CD4-positive, alpha-beta T cell treated with Interleukin-17A for 4 hours (primary cell): ENCODE measurements at places on chromosomes 16 and 17.

DNA sequence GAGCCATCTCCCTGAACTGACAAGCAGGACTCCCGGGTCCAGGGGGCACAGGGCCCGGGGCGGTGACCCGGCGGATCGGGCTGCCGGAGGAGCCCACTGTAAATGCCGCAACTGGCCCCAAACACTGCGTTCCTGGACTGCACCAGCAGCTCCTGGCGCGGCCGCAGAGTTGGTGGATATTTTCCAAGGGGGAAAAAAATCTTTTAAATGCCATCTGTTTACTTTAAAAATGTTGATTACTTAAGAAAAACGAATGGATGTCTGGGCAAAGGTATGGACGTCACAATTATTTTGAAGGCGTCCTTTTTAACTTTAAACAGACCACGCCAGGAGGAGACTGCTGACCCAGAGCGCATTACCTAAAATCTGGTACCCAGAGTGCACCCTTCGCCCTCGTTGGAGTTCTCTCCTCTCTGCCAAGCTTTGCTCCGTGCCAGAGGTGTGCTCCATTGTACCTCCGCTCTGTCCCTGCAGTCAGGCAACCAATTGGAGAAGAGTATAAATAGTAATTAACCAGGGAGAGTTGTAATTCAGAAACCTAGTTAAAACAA, 3.4 kb downstream of the HS3ST3B1 start:
- DNase-seq = no peak

GRCh38 chr17:51016099-51016498, 104.6 kb downstream of the SPAG9 start:
- DNase-seq = no peak

DNA sequence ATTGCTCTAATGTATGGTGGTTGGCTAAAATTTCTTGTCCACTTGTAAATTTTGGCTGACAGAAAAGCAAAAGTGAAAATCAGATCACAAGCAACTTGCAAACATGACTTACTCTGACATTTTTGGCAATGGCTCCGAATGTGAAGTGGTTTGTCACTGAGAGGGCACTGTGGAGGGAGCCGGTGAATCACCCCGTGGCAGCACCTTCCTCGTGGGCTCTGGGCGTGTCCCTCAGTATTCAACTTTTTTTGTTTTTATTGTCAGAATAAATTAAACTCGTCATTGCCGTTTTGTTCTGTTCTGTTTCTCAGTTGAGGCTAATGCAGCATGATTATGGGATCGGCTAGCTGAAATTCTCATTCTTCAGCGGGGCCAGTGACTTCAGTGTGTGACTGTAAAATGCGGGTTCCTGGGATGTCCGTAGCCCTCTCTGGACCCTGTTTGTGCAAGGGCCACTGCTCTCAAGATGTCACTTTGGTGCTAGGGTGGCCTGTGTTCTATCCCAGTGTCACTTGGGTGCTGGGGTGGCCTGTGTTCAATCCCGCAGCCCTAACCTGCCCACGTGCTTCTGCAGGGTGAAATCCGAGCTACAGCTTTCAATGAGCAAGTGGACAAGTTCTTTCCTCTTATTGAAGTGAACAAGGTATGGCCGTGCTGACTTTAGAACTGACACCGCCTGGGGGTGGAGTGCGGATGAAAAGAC, 48.8 kb downstream of the RPA1 start:
- peak; percentile 39 for DNase-seq

DNA sequence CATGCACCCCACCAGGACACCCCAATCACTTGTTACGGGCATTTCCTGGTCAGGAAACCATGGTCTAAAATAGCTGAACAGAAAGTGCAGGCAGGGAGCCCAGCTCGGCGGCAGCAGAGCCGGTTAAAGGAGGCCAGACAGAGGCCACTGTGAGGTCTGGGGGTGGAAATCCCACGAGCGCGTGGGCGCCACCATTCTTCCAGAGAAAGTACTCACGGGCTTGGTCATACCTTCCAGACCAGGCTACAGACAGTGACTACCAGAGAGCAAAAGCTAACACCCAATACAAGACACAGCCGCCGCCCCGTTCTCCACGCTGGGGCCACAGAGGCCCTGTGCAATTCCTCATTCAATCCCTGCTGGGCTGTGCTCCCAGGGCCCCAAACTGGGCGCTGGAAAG, 11.9 kb downstream of the CEP131 start:
- DNase-seq = no peak

GRCh38 chr17:60142872-60143499, 6.8 kb upstream of the CA4 start:
- peak; percentile 77 for DNase-seq

DNA sequence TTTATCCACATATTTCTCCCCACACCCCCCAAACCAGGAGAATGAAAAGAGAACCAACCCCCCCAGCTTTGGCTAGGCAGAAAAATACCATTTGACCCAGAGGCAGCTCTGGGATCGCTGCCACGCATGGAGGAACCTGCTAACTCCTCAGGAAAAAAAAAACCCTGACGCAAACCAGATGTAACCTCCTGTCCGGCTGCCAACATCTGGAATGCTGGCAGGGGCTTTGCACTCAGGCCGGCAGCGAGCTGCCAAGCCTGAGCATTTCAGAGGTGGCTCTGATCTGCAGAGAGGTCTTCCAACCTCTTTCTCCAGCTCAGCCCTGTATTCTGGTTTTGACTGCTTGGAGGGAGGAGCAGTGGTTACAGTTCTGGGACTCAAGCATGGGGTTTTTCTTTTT, 8.2 kb downstream of the IGFBP4 start:
- no peak for DNase-seq

- no peak for DNase-seq
Measured at GRCh38 chr17:38848557-38848891, 5.0 kb downstream of the RPL23 start.

DNA sequence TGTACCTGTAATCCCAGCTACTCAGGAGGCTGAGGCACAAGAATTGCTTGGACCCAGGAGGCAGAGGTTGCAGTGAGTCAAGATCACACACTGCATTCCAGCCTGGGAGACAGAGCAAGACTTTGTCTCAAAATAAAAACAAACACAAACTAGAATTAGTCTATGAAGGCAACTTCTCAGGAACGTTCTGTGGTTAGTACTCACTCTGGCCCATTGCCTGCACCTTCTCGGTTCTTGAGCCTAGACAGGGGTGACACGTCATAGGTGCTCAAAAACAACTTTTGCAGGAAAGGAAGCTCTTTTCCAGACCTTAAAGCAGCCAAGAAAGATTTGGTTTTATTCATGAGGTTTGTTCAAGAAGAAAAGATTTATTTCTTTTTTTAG, 22.3 kb upstream of the CNOT1 start:
- no peak for DNase-seq

DNA sequence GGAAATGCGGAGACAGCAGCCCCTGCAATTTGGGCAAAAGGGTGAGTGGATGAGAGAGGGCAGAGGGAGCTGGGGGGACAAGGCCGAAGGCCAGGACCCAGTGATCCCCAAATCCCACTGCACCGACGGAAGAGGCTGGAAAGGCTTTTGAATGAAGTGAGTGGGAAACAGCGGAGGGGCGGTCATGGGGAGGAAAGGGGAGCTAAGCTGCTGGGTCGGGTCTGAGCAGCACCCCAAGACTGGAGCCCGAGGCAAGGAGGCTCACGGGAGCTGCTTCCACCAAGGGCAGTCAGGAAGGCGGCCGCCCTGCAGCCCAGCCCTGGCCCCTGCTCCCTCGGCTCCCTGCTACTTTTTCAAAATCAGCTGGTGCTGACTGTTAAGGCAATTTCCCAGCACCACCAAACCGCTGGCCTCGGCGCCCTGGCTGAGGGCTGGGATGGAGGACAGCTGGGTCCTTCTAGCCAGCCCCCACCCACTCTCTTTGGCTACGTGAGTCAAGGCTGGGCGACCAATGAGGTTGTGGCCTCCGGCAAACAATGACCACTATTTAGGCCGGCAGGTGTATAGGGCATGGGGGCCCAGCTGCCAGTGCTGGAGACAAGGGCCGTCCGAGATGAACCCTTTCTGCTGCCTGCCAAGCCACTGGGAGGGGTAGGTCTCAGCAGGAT, 507 bp downstream of the SERPINF1 start:
- DNase-seq = no peak

GRCh38 chr17:67689534-67690177, 28.1 kb upstream of the NOL11 start:
- peak; percentile 65 for DNase-seq

DNA sequence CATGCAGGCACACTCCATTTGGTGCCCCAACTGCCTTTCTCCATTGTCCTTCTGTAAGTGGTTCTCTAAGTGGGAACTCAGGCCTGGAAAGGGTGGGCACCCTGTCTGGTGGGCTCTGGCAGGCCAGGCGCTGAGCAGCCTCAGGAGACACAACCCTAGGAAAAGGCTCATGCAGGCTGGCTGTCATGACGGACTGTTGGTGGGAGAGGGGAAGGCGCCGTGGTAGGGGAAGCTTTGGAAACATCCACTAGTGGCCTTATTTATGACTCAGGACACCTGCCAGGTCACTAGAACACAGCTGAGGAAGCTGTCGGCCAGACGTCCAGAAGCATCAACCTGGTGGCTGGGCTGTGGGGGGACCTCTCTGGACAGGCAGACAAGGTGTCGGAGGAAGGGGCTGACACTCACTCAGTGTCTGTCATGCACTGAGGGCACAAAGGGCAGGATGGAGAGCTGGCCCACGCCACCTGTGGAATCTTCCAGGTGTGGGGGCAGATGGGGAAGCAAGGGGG, 216.0 kb downstream of the SEC14L1 start:
- DNase-seq = no peak

DNA sequence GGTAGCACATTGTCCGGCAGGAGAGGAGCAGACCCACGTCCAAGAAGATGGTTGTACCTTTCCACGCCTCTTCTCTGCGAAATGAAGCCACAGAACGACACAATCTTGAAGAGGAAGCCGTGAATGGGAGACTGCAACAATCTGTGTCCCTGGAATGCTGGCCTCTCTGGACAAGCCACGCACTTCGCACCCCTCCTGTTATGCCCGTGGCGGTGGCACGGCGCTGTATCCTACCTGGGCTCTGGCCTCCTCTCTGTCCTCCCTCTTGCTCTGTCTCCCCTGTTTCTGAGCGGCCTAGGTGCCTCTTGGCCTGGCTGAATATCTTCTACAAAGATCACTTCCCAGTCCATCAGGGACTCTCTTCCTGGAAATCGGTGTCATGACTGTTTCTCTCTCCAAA, 717.8 kb downstream of the KCNJ18 start:
- DNase-seq = no peak

DNA sequence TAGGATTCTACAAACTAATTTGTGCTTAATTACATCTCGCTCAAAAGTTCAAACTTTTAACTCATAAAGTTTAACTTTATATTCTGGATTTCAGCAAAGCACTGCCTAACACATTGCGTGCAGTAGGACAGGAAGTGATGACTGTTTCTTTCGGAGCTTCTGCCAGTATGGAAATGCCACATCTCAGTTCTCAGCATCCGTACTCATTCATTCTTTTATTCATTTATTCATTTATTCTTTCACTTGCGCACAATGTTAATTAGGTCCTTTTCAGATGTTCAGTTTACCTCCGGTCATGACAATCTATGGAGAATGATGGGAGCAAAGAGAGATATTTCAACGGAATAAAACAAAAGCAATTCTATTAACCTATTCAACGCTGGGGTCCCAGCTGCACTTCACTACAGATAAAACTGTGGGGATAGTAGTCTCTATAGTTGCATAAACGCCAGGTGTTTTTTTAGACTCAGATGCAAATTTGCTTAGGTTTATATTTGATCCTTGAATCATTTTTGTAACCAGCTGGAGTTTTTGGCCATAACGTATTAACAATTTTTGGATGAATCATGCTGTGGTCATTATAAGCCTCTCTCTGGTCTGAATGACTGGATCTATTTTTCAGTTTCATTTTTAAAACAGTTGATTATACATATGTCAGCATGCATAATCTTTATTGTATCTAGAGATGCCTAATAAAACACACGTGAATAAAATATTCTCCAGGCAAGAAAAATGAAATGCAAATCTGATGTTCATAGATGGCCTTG, 143.9 kb downstream of the KCNJ2 start:
- DNase-seq = no peak

DNA sequence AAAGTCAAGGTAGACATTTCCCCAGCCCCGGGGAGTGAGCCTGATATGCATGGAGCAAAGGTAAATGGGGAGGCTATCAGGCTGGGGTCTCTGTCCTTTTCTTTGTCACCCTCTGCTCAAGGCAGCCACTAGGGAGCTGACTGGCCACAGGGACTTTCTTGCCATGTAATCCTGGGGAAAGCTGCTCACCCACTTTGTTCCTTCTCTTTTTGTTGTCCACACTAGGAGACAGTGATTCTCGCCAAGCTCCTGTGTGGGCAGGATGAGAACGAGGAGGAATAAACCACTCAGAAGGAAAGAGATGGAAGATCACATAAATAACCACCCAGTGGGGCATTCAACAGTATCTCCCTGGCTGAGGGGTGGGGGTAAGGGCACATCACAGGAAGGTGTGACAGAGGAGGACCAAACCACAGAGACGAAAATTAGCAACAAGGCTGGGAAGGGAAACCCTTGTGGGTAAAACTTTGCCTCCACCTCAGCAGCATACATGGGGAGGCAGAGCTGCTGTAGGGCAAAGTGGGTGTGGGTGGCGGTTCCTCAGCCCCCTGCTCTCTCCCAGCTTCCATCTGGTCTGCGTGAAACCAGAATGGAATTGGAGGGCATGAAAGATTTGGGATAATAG, 26.2 kb upstream of the CCL1 start:
- no peak for DNase-seq

DNA sequence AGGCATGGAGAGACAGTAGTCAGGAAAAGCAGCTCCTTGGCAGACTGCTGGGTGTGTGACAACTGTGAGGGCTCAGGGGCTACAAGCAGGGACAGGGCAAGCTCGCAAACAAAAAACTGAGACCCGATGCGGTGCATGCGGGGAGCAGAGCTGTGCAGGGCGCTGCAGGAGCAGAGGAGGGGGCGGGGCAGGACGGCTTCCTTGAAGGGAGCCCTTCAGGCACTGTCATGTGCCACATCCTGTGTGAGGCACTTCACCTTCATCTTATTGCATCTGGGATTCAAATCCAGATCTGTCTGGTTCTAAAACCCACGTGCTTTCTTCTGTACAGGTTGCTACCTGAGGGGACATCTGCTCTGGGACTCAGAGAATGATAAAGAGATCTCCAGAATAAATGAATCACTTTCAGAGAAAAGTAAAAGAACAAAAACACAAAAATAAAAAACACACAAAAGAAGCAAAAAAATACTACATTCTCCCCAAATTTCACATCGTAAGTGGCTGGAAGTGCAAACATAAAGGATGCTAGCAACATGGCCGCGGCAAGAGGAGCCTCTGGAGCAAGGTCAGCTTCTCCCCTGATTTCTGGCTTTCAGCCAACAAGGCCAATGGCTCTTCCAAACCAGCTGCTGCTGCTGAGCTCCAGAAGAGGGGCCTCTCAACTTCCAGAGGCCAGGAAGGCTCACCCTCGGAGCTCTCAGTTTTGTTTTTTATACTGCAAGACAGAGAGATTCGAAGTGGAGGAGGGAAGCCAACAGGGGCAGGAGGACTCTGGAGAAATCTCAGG, 14.2 kb downstream of the LYRM9 start:
- peak; percentile 73 for DNase-seq

DNA sequence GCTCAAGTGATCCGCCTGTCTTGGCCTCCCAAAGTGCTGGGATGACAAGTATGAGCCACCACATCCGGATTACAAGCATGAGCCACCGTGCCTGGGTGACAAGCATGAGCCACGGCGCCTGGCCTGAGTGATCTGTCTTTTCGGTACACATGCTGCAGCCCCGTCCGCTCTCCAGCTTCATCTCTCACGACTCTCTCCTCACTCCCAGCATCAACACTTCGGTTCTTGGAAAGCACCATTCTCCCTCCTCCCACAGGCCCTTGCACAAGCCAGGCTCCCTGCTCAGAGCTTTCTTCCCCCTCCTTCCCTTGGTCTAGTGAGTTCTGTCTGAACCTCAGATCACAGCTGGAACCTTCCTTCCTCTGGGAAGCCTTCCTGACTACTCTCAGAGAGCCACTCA, 6.5 kb upstream of the NCBP3 start:
- DNase-seq = no peak
